ENCODE measurements at places on chromosomes 2 and 18.

- DNase-seq, result no peak
These were observed 1.4 kb upstream of the CYP1B1 start for GRCh38 chr2:38077431-38077769.

GRCh38 chr2:237458519-237458918 lies 28.5 kb upstream of the MLPH start:
- DNase-seq, result no peak

DNA sequence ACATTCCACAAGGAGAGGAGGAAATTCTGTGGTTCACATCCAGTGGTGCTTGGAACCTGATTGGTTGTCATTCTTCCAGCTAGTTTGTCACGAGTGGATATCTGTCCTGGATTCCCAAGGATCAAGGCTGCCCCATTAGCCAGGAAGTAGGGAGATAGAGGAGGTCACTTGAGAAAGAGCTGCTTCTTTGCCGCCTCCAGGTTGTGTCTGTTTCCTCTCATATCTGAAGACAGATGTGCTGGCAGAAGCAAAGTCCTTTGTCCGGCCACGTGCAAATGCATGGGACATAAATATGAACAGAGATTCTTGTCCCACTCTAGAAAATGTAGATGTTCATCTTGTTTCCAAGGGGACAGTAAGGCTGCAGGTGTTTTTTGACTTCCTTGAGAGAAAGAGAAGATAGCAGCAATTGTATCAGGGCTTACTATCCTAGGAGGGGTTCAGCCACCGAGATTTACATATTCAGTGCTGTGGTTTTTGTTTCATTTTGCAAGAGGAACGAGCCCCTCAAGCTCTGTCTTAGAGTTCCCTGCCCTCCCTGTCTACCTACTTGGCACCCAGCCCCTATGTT lies 174.4 kb downstream of the RPIA start:
- no peak for DNase-seq

- no peak for DNase-seq
These were observed 210.6 kb downstream of the AGPS start for GRCh38 chr2:177603181-177603580.

DNA sequence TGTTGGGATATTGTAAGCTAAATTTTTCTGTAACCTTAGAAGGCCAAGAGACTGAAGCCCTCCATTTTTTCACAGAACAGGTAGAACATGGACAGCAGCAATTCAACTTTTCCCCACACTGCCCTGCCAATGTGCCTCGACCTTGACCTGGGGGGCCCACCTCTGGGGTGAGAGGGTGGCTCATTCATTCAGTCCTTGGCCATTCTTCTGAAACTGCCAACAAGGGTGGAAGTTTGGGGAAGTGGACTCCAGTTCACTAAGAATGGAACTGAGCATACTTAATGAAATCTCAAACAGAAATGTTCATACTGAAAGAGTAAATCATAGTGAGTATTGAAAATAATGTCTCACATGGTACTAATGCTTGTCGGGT lies 1.1 kb downstream of the EEF1B2 start:
- no peak for DNase-seq
